ENCODE measurements at places on chromosomes 2 and 18.

DNA sequence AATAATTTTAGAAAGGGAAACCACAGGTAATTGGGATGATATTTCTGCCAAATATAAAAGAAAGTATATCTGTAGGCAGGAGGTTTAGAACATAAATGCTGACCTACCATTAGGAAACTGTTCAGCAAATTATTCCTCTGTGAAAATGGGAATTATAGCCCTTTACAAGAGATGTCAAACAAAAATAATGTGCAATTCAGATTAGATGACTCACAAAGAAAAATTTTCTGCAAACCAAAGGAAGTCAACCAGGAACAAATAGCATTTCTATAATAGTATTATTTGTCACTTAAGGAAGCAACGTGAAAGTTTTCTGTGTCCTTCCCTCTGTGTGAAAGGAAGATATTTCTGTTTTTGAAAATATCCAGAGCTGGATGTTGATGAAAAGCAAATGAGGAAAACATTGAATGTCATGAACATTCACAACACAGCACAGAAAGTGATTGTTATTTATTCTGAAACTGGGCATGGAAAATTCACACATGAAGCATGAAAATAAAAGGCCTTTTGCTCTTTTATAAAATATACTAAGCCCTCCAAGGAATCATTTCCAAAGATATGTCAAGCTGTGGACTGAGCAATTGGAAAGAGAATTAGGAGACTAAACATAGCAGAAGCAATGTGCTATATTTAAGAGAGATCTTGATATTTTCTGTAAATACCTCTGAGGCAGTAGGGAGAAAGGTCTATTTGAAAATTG lies 57.9 kb upstream of the SPHKAP start:
- DNase-seq: no peak

DNA sequence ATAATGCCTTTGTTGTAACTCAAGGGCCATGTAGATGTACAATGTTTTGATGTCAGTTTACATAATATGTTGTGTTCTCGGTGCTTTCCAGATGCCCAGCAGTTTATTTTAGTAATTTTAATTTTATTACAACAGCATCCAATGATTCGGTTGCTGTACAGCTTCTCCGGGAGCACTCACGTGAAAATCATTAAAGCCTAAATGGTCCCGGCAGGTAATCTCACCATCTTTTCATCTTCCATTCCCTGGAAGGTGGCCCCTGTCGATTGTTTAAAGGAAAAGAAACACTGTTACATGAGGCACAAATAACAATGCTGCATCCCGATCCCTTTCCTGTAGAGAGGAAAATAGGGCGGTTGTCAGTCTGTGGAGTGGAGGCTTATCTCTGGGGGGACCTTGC lies 498.1 kb downstream of the SLC4A3 start:
- no peak for DNase-seq

DNA sequence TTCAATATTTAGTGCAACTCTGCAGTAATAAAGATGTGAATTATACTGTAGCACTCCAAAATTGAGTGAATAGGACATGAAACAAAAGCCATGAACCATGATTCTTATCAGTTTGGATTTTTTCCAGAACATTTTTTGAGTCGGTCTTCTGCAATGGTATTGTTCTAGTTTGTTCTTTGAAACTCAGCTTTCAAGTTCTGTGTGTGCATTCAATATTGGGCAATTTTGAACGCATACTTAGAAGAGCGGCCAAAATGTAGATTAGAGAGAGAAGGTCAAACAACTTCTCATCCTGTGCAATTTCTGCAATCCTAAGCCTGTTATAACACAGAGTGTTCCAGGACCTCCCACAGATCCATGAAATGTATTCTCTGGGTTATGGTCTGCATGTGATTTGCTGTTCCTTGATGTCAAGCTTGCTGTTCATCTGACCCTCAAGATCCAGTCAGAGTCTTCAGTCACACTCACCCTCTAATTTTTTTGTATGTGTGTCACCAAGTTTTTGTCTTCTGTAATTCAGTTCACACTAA lies 48.3 kb downstream of the TSPYL6 start:
- no peak for DNase-seq

DNA sequence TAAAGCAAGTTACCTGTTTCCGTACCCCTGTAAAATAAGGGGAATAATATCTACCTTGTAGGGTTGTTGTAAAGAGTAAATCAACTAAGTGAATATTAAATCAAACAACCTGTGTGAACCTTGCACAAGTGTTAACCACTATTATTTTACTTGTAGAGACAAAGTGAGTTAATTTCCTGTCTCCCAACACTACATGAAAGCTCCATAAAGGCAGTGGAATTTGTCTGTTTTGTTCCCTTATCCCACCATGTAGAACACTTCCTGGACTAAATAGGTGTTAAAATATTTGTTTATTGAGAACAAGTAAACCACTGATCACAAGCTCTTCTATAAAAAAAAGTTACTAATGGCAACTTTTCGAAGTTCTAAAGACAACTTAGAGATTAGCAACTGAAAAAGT lies 3.3 kb downstream of the ARL5A start:
- DNase-seq: no peak

DNA sequence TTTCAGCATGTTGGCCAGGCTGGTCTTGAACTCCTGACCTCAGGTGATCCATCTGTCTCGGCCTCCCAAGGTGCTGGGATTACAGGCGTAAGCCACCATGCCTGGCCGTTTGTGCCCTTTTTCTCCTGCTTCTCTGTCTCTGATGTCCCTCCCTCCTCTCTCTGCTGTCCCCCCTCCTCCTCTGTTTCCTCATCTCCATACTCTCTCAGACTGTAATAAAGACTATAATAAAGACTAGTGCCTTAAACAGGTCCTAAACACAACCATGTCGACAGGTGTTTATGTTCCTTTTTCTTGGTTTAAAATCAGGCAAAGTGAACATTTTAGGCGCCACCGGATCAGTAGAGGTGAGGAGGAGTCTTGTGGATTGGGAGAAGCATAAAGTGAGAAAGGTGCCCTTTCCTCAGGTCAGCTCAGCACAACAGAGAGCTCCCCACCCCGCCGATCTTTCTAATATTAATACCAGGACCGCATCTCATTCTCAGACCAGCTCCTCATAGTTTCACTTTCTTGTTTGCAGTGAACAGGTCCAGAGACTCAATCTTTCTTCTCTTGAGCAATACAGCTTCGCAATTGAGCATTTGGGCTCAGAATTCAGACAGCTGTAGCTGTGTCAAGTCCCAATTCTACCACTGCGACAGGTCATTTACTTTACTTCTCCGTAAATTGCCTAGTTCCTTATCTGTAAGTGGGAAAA lies 23.7 kb downstream of the TIMM21 start:
- DNase-seq: no peak

Measured in CD4-positive, alpha-beta T cell treated with Interleukin-6 for 4 hours (primary cell).